ENCODE measurements at places on chromosomes 1 and 21. TPM values are rescaled to one million over a fixed set of nuclear protein-coding genes. Genes with fewer than 3 reads are reported as not detected.

DNA sequence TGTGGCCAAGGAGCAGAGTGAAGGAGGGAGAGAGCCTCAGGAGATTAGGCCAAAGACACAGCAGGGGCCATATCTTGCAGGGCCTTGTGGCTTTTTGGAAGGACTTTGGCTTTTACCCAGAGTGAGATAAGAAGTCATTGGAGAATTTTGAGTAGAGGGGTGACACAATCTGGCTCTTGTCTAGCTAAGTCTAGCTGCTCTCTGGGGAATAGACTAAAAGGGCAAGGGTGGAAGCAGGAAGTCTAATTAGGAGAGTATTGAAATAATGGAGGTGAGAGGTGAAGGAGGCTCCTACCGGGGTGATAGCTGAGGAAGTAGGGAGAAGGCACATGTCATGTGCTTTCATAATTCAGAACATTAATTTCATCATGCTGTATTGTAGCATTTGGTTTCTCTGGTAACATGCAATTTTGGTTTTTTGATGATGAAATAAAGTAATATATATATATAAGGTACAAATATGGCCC, 34.3 kb upstream of the KCNA3 start:
- DNase-seq: no peak

- DNase-seq: peak; percentile 4
Observed at GRCh38 chr1:5826601-5827000, 165.6 kb downstream of the NPHP4 start.

GRCh38 chr1:10813799-10814198, 17.4 kb upstream of the CASZ1 start:
- no peak for DNase-seq

DNA sequence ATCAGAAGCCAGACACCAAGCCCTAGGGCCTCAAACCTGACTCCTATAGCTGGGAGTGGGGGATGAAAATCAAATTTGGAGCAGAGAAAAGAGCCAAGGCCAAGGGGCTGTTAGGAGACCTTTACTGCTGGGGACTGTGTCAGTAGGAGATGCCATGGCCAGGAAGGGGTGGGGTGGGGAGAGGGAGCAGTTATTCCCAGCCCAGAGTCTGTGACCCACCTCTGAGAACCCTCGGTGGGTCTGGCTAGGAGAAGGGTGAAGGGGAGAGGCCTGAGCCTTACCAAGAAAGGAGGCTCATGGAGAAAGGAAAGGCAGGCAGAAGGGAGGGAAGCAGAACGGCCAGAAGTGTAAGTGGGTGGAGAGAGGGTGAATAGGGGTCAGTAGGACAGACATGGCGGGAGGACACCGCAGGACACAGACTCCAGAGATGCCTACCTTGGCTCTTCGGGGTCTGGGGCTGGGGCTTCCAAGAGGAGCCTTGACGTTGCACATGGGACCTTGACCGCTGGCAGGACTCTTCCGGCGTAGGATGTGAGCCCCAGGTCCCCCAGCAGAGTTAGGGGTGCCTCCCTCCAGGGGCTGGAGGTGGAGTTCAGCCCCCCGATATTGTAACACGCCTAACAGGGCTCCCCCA, 1.2 kb downstream of the ADAMTS4 start:
- DNase-seq: no peak

DNA sequence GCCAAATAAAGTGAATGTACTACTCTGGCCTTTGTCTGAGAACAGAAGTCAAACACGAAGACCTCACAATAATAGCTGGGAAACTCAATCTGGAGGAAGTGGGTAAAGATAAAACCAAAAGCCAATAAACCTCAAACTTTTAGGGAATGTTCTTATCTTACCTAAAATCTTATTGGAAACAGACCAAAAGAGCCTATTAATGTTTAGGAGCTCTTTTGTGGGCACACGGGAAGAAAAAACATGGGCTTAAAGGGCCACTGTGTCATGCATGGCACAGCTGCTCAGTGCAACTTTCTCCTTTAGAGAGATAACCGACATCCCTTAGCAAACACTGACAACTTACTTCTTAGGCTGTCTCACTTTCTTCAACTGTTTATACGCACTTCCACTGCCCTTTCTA, 16.1 kb downstream of the EIF2B3 start:
- DNase-seq: no peak

- no peak for DNase-seq
Observed at GRCh38 chr1:22860883-22861385, 111.7 kb downstream of the LACTBL1 start.

GRCh38 chr1:108064255-108064654, 99.3 kb upstream of the VAV3 start:
- no peak for DNase-seq

- DNase-seq: peak; percentile 2
Observed at GRCh38 chr21:41824466-41825207, 54.5 kb downstream of the PRDM15 start.

- DNase-seq: peak; percentile 19
Observed at GRCh38 chr21:42392731-42393442, 3.0 kb downstream of the TMPRSS3 start.

GRCh38 chr21:43937051-43937832, 72.2 kb downstream of the AGPAT3 start:
- no peak for DNase-seq

DNA sequence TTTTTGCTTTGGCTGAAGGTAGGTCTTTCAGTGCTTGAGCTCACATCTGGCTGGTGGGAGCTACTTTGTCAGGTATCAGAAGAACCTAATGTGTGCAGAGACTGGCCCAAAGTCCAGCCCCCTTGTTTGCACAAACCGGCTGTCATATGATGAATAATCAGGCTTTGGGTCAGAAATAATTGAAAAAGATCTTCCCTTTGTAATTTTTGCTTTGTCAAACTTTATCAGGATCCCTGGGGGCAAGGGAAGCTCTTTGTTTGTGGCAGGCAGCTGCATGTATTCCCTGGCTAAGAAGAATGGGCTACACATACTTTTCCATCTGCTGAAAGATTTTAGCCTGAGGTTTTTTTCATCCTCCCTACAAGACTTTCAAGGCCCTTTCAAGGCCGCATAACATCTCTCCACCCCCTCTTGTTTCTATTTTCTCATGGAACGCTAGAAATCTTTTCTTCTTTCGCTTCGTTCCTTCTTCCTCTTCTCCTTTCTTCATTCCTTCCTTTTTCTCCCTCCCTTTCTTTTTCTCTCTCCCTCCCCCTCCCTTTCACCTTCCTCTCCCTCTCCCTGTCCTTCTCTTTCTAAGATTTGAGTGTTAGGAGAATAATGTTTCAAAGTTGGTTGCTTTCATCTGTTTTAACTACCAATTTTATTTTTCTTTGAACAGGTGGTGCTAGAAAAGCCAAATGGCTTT, 25.5 kb downstream of the TUFT1 start:
- DNase-seq: no peak

- no peak for DNase-seq
Observed at GRCh38 chr1:240031414-240031813, 60.3 kb upstream of the FMN2 start.

- DNase-seq: no peak
Observed at GRCh38 chr21:33734291-33734690, 92.0 kb downstream of the ITSN1 start.

DNA sequence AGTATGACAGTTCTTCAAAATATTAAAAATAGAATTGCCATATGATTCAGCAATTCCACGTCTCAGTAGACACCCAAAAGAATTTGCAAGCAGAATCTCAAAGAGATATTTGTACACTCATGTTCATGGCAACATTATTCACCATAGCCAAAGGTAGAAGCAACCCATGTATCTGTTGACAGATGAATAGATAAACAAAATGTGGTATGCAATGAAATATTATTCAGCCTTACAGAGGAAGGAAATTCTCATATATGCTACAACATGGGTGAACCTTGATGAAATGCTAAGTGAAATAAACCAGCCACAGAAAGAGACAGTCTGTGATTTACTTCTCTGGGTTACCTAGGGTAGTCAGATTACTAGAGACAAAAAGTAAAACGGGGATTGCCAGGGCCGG, 47.0 kb downstream of the NAV1 start:
- no peak for DNase-seq

GRCh38 chr1:31470794-31471315, 57.8 kb downstream of the SERINC2 start:
- DNase-seq: no peak

GRCh38 chr1:13582713-13583443, 754 bp upstream of the PDPN start:
- DNase-seq: no peak

- no peak for DNase-seq
Observed at GRCh38 chr1:226274138-226274537, 34.8 kb downstream of the LIN9 start.

DNA sequence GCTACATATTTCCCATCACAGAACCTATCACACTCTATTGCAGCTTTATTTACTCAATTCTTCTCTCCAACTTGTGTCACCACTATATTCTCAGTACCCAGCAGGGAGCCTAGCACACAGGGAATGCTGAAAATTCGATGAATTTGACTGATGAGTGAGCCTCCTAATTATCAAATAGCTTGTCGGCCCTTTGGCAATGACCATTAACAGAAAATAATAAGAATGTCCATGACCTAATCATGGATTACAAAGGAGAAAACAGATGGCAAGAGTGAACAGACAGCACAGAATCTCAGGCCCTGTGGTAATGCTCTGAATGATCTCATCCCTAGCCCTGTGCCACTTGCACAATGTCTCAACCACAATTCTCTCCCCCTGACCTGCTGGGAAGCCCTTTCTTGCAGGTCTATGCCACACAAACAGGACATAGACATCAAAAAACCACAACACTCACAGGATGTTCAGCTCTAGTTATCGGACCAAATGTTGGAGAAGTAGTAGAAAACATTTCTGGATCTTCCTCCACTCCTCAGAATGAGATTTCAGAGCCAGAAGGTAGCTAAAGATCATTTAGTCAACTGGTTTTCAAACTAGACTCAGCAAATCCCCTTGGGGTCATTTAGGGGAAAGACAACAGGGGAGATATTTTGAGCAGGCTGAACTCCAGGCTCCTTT, 68.4 kb downstream of the LUZP1 start:
- DNase-seq: no peak

- no peak for DNase-seq
Observed at GRCh38 chr1:199096591-199096990, 457.8 kb downstream of the PTPRC start.

- DNase-seq: no peak
Observed at GRCh38 chr1:112529301-112529700, 20.5 kb downstream of the WNT2B start.

- no peak for DNase-seq
Observed at GRCh38 chr1:246434335-246434734, 72.7 kb downstream of the SMYD3 start.

- DNase-seq: no peak
Observed at GRCh38 chr1:21853131-21853427, 41.0 kb downstream of the LDLRAD2 start.

Gene FMO4
- 5.4 TPM for total RNA-seq

Gene TNFRSF9
- total RNA-seq: 0.19 TPM

Gene NBPF6
- total RNA-seq: not detected

Gene ATAD3C
- 1.4 TPM for total RNA-seq

Gene LCE2B
- not detected for total RNA-seq

Gene NTNG1
- 0.23 TPM for total RNA-seq

Gene ADORA1
- 1.3 TPM for total RNA-seq

Gene MMP23B
- total RNA-seq: 8.7 TPM

Gene FCAMR
- 0.98 TPM for total RNA-seq

Gene ANKRD35
- total RNA-seq: 0.99 TPM

Gene CYP4X1
- 1.2 TPM for total RNA-seq
